ENCODE measurements at places on chromosomes 13 and 19.

GRCh38 chr13:43085545-43085944 lies 62.2 kb downstream of the DNAJC15 start:
- no peak for DNase-seq

GRCh38 chr19:13117176-13117771 lies 734 bp upstream of the TRMT1 start:
- no peak for DNase-seq

- no peak for DNase-seq
These were observed 24.9 kb upstream of the PNMA8B start for GRCh38 chr19:46520616-46521015.

DNA sequence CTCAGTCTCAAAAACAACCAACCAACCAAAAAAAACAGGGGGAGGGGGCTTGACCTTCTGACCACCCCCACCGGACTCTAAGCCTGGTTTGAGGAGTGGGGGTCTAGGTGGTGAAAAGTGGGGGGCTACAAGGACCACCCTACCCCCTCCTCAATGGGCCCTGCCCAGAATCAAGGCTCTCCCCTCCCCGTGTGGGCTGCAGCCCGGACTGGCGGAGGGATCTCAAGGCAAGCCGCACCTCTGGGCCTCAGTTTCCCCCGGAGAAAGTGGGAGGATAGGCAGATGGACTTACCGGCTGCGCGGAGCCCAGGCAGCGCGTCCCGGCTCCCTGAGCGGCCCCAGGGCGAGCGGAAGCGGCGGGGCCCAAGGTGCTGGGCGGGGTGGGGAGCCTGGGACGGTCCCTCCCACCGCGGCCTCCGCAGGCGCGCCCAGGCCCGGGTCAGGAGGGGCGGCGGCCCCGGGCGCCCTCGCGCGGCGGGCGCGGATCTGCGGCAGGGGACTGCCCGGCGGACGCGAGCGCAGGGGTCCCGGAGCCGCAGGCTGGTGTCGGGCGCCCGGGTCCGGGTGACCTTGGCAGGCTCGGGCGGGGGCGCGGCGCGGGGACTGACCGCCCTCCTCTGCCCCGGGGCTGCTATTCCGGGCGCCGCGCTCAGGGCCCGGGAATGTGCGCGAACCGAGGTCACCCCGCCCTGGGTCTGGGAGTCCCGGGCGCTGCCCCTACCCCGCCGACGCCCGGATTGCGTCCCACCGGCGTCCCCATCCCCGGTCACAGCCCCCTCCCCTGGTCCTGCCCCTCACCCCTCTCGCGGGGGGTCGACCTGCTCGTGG lies at the start of gene ADAMTSL5:
Gene ADAMTSL5 (minus strand): TSS at position 349 of the 828 bp plus-strand sequence. CDS start 2,076 bp downstream, outside the sequence.
- DNase-seq: no peak

- DNase-seq: no peak
These were observed 1.6 kb downstream of the JOSD2 start for GRCh38 chr19:50509366-50509765.

GRCh38 chr19:6035026-6035425 lies 57.1 kb upstream of the RANBP3 start:
- DNase-seq: no peak

DNA sequence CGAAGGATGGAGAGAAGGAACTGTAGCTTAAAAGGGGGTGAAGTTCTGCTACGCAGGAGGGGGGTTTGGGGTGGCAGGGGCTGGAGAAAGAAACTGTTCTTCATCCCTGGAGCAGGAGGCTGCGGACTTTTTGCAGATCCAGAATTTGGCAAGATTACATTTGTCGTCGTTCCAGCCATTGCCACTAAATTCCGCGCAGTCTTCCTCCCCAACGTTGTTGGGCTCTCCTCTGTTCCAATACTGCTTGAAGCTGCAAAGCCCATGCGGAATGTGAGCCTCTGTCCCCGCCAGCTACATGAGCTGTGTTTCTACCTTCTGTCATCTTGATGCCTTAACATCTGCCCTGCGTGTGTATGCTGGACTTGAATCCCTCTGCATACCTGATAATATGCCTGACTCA lies 4.3 kb downstream of the CD209 start:
- no peak for DNase-seq

GRCh38 chr13:44013758-44014291 lies 134.1 kb downstream of the LACC1 start:
- DNase-seq: peak; percentile 1

DNA sequence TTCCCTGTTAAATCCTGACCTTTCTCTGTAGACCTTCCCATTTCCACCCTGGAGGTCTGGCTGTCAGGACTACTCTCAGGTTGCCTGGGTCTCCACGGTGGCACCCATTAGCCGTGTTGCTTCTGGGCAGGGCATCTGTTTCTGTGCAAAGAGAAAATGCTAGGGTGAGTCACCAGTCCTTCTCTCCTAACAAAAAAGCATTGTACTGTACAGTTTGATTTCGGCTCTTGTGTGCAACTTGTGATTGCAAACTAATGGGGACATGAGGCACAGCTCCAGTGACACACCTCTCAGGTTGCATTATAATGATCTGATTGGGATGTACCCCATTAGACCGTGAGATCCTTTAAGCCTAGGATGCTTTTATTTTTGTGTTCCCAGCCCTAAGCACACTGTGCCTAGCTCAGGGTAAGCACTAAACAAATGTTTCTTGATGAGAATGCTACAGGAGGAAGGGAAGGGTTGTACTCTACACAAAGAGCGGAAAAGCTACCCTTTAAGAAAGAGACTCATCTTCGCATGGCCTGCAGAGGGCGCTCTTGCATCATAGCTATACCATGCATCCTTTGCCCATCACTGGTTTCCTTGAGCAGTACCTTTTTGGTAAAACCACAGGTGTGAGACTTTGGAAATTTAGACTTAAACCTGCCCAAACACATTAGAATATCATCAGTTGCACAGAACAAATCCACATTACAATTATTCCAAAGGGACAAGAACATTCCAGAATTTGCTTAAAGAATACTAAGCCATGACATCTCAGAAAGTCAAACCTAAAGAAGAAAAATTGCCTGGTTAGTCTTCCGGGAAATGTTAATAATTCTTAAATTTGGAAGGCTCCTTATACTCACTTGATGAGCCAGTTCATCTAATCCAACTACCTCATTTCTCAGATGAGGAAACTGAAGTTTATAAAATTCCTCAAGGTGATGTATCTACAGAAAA lies 20.3 kb upstream of the TRIM13 start:
- peak; percentile 16 for DNase-seq

- DNase-seq: peak; percentile 93
These were observed 12.8 kb downstream of the IER2 start for GRCh38 chr19:13162724-13163608.

GRCh38 chr13:108700422-108701170 lies 71.2 kb downstream of the MYO16 start:
- no peak for DNase-seq

DNA sequence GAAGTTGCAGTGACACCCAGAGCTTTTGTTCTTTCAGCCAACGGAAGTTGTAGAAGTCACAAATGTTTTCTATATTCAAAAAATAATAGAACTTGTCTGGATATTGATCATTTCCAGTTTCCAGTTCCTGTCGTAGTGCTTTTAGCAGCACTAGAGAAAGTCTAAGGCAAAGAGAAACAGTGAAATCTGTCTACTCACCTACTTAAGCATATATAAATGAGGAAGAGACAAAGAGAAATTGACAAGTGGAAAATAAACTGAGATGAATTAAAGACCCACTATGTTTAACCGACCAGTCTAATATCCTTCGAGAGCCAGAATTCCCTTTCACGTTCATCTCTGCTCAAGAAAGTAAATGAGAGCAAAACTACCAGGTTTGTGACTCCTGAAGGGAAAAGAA lies 36.7 kb downstream of the DACH1 start:
- no peak for DNase-seq
